Fibroblast of skin of right biceps (primary cell): ENCODE measurements at places on chromosomes 11 and 22.

DNA sequence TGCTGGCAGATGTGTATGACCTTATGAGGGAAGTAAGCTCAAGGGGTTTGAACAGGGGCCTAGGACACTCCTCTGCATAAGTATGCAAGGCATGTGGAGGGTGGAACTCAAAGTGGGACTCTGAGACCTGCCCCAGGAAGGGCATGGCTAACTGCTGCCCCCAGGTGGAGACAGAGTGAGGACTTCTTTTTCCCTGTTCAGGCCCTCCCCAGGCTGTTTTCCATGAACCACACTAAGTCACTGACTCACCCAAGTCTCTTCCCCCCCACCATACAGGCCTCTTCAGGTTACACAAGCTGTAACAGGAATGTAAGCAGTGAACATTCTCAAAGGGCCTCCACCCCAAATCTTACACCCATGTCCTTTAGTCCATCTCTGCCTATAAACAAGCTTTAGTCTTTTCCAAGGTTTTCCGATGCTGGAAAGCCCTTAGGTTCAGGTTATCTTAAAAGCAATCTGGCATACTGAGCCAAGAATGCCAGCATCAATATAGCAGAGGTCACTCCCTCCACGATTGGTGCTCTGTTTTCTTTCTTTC, 13.1 kb downstream of the EEF1G start:
- DNase-seq = peak; percentile 98

DNA sequence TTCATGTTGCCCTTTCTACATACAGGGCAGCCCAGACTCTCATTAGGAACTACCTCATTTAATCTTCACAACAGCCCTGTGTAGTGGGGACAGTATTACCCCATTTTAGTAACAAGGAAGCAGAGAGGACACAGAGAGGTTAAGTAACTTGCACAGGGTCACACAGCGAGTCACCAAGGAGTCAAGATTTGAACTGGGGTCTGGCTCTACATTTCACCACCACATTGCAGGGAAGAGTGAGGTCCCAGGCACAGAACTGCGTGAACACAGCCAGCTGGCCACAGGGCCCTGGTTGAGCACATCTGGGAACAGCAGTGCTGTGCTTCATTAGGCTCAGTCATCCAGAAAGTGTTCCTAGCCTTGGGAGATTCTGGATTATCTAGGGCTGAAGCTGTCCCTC, 45.4 kb upstream of the ISX start:
- no peak for DNase-seq

DNA sequence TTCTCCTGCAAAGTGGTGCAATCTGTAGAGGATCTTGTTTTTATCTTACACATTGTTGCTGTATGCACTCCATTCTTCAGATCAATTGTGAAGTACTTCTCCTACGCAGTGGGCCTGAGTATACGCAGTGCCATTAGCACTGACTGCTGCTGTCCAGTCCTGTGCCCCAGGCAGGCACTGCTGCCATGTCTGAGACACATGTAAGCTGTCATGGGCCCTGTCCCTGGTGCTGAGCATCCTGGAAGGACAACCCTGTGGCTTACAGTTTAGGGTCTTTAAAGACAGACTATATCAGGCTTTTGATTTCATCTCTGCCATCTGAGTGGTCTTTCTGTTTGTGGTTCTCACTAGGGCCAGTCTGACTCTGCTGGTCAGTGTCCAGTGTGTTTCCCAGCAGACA, 44.8 kb upstream of the PTPN5 start:
- DNase-seq = no peak

DNA sequence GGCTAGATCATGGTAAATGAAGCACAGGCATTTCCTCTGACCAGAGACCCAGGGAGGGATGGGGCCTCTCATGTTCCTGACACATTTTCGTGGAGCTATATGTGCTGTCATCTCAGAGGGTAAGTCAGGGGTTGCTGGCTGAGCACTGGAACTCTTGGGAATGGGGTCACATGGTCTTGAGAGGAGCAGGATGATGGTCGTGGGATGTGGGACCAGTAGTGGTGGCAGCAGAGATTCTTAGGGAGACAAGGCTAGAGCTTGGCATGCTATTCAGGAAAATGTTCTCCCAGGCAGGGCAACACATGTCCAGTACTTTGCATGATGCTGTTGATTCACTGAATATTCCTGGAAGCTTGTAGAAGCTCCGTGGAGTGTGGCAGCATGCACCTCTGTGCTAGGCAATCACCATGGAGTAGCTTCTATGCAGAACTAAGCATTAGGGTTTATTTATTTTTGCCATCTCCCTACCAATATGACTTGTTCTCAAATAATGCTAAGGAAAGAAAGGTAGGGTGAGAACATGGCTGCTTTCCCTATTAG, 31.4 kb upstream of the TTC12 start:
- no peak for DNase-seq
